ENCODE measurements at places on chromosomes 1 and 21. TPM values are rescaled to one million over a fixed set of nuclear protein-coding genes. Genes with fewer than 3 reads are reported as not detected.

UQCRHL gene
- 0.95 TPM for polyA plus RNA-seq

LIPI gene
- not detected for polyA plus RNA-seq

OR14I1 gene
- not detected for polyA plus RNA-seq

MROH7 gene
- not detected for polyA plus RNA-seq

LRRC53 gene
- not detected for polyA plus RNA-seq

KRTAP6-3 gene
- not detected for polyA plus RNA-seq

TNFSF4 gene
- polyA plus RNA-seq, result 0.64 TPM

MTARC2 gene
- not detected for polyA plus RNA-seq

LENEP gene
- polyA plus RNA-seq, result not detected

NBL1 gene
- 8.1 TPM for polyA plus RNA-seq

SLC2A5 gene
- polyA plus RNA-seq, result not detected

CA6 gene
- polyA plus RNA-seq, result 3.7 TPM

ATP6V1G3 gene
- not detected for polyA plus RNA-seq

PAFAH2 gene
- polyA plus RNA-seq, result 28.6 TPM

SH2D1B gene
- 0.10 TPM for polyA plus RNA-seq

ST6GALNAC3 gene
- 1.8 TPM for polyA plus RNA-seq

SERPINC1 gene
- polyA plus RNA-seq, result not detected

HSF2BP gene
- polyA plus RNA-seq, result 0.28 TPM

OR2T2 gene
- polyA plus RNA-seq, result not detected

MCM3AP gene
- polyA plus RNA-seq, result 56.7 TPM

OR2L5 gene
- not detected for polyA plus RNA-seq

RIMKLA gene
- polyA plus RNA-seq, result 0.24 TPM

SEC16B gene
- not detected for polyA plus RNA-seq

LEMD1 gene
- polyA plus RNA-seq, result not detected

CDC7 gene
- 3.3 TPM for polyA plus RNA-seq

All from CD8-positive, alpha-beta memory T cell (primary cell).